Osteocyte (in vitro differentiated cells): ENCODE measurements at places on chromosomes 4 and X.

DNA sequence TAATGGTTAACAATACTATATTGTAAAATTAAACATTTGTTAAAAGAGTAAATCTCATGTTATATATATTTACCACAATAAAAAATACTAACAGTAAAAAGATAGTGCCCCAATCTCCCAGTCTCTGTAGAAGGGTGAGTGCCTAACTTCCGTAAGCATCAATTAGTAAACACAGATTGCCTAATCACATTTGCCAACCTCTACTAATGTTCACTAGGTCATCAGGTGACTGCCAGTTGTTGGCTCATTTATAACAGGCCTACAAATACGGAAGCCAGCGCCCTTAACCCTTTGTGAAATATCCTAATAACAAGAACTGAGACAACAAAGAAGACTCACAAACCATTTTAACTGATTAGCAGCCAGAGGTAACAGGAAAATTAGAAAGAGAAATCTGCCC, 345.1 kb downstream of the INPP4B start:
- DNase-seq = no peak

DNA sequence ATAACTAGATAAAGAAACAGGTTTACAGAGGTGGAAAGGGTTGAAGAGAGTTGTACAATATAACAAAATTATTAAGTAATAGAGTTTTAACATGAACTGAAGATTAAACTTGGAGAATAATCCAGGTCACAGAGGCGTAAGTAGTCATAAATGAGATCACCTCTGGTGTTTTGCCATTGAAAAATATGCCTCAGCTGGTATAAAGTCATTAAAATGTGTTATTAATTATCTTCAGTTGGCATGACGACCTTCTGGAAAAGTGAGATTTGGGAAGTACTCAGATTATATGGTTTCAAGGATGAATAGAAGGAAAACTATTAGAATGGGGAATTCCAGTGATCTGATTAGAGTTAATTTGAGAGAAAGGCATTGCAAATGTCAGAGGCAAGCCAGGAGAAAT, 237.5 kb upstream of the ANXA10 start:
- no peak for DNase-seq

DNA sequence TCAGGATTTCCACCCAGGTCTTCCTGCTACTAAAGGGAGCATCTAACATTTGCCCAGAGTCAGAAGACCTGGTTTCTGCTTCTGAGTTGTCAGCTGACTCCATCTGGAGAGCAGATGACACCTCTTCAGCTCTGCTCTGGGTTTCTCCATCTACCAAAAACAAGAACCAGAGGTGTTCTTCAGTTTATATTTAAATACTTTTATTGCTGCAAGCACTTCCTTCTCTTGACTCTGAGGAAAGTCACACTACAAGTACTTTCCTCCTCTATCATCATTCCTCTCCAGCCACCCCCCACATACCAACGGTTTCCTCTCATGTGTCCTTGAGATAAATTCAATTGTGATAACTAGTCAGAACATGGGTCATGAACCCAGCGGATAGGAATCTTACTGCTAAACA, 88.4 kb downstream of the PPP3CA start:
- no peak for DNase-seq

- DNase-seq = no peak
These were observed 116.2 kb downstream of the AASDH start for GRCh38 chr4:56271131-56271530.

DNA sequence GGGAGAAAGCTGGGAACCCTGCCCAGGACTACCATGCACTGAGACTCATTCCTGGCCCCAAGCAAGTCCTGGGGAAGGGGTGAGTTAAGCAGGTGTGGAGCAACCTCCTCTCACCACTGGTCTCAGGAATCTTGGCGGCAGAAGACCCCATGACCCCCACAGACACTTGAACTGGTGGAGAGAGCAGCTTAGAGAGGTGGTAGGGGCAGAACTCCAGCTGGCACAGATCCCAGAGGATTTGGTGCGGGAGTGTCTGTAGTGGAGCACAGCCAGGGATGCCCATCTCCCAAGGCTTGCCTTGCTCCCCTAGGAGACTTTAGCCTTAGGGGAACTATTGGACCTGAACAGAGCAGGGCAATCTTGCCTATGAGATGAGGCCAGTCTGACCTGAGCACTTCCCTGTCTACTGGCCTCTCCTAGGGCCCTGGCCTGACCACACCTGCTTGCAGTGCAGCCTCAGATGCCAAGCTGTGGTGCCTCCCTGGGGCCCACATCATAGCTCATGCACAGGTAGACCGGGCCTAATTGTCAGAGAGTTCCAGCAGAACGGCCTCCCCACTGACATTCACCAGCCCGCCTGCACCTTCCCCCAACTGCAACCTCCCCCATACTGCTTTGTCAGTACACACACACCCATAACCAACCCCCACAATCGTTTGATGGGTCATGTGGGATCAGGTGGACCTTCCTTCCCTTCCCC, 78.0 kb downstream of the NAA11 start:
- DNase-seq = no peak

GRCh38 chr4:145316897-145317574, 136.6 kb upstream of the OTUD4 start:
- no peak for DNase-seq
